ENCODE measurements at places on chromosomes 12 and 14. TPM values are rescaled to one million over a fixed set of nuclear protein-coding genes. Genes with fewer than 3 reads are reported as not detected.

DNA sequence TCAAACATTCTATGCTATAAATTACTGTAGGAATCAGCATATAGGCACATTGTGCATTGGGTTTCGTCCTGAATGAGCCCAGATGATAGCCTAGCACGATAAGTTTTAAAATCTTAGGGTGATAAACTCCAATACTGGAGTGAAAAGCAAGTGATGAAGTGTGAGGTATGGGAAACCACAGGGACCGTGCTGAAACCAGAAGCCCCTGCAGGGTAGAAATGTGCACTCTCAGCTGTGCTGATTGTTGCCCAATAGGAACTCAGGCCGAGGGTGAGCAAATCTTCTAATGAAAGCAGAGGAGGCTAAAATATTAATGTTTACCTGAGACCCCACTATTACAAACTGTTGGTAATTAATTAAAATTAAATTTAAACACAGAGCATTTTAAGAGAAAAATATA lies 1486.6 kb downstream of the AACS start:
- DNase-seq: no peak

GRCh38 chr14:96390965-96391292 lies 999 bp upstream of the AK7 start:
- no peak for DNase-seq

DNA sequence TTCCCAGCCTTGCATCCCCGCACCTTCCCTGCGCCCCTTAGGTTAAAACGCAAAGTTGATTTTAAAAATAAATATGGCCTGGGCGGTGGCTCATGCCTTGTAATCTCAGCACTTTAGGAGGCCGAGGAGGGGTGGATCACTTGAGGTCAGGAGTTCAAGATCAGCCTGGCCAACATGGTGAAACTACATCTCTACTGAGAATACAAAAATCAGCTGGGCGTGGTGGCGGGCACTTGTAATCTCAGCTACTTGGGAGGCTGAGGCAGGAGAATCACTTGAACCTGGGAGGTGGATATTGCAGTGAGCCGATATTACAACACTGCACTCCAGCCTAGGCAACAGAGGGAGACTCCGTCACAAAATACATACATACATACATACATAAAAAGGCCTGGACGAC lies 96.0 kb downstream of the GCH1 start:
- DNase-seq: no peak

SERPINA1 gene
- total RNA-seq: 1,861 TPM

IL22 gene
- total RNA-seq: not detected

POU6F1 gene
- 20.0 TPM for total RNA-seq

DBX2 gene
- total RNA-seq: not detected

KANSL2 gene
- 32.2 TPM for total RNA-seq

PPP1R1A gene
- total RNA-seq: 128 TPM

All from kidney (tissue), 22 donors.